Left kidney (tissue), 8 donors: ENCODE measurements at places on chromosomes 3 and 15.
A peak's percentile ranks its signal among the peaks of the same experiment; 100 is the strongest.

GRCh38 chr15:90561344-90562244 is 31.9 kb downstream of the CRTC3 start:
- DNase-seq: no peak

GRCh38 chr15:82750831-82751180 is 41.1 kb upstream of the AP3B2 start:
- no peak for DNase-seq

- no peak for DNase-seq
Observed at GRCh38 chr3:169146179-169146665, 517.3 kb downstream of the MECOM start.

DNA sequence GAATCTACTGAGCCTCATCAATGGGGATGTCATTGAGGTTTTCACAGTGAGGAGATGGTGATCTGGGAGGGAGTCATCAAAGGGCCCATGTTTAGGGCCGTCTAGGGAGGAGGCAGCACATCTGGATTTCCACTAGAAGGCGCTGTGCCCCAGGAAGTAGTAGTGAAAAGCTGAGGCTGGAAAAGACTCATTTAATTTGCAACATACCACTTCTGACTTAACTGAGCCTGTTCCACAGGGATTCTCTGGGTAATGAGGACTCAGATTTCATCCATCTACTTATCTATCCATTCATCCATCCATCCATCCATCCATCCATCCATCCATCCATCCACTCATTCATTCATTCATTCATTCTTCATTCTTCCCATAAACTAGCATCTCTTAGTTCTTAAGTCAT is 17.4 kb upstream of the SHF start:
- DNase-seq: peak; percentile 60

DNA sequence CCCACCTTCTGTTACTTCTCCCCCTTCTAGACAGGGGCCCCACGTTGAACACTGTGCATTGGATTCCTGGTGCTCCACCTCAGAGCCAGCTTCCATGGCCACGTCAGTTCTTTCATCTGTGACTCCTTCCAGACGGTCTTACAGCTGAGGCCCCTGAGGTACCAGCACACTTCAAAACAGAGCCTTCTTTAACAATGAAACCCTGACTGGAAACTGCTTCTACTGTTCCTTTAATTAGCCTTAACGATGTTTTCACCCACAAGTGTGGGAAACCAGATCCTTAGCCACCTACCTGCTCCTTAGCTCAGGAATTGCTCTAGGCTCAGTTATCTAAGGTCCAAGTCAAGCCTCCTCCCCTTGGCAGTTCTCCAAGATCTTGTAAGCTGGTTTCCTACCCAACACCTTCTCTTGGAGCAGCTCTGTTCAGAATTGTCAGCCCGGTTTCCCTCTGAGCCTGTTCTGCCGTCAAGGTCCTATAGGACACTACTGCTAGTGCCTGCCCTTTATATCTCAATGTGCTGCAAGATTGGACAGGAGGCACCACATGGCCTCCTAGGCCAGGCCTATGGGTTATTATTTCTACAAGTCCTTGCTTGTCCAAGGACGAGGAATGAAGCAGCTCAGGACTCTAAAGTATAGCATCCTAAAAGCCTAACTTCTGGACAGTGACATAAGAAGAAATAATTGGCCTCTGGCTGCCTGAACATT is 80.7 kb downstream of the FMN1 start:
- no peak for DNase-seq

DNA sequence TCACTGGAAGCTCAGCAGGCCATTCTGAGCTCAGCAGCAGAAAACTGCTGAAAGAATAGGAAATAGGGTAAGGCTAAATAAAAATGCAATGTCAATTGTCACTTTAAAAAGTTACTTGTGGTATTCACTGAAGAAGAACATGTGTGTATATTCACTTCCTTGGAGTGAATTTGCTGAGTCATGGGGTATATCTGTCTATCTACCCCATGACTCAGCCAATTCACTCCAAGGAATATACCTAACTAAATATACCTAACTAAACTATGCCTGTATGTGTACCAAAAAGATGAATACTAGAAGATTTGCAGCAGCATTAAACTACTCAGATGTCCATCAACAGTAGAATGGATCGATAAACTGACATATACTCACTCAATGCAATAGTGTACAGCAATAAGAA is 69.5 kb upstream of the KCNAB1 start:
- no peak for DNase-seq

DNA sequence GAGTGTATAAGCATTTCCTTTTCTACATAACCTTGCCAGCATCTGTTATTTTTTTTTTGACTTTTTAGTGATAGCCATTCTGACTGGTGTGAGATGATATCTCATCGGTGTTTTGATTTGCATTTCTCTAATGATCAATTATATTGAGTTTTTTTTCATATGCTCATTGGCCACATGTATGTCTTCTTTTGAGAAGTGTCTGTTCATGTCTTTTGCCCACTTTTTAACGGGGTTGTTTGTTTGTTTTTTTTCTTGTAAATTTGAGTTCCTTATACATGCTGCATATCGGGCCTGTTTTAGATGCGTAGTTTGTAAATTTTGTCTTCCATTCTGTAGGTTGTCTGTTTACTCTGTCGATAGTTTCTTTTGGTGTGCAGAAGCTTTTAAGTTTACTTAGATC is 89.2 kb downstream of the LEKR1 start:
- DNase-seq: no peak

DNA sequence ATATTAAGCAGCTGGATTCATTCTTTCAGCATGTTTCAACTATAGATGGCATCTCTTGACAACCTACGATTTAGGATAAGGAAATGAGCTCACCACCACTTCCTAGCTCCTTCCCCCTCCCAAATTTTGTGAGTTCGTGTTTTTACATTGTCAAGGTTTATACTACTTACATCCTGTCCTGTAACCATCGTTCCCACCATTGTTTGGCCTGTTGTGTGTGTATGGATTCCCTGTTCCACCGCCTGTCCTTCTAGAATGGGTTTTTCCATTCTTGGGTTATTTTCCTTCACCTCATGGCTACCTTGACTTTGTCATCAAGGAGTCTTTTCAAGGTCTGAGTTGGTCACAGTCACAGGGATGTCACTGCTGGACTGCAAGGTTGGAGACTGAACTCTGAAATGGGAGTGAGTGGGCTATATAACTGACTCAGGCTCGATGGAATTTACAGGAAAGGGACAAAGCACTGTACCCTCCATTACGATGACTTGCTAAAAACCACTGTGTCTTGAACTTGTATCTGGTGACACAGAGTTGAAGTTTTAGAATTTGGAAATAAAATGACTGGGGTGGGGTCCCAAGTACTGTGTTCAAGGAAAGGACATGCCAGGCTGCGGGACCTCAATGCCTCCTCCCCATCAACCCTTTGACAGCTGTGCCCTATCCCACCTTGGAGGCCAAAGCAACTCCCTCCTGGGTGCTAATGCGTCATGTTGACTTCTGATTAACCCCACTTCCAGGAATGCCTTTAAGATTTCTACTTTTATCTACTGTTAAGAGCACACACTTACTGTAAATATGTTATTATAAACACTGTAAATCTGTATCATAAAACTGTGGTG is 66.8 kb upstream of the BLM start:
- DNase-seq: no peak

DNA sequence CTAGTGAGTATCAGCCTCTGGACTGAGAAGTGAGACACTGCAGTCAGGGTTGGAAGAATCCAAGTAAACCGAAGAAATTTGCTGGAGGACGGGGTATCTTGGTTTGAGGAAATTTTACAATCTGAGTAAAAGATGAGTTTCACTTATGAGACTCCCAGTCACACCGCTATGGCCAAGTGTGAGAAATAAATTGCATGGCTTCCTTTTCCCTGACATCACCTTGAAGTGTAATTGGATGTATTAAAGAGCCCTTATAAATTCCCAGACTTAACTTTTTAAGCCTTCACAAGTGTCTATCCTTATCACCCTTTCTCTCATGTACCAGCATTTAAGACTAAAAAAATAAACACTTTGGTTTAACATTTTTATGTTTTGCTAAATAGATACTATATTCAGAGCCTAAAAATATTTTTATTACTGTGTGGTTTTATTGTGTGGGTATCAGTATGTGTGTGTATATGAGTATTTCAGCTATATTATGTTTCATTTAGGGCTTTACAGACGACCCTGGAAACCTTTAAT is 23.8 kb downstream of the USP3 start:
- DNase-seq: no peak

- no peak for DNase-seq
Observed at GRCh38 chr15:85722374-85723152, 72.2 kb downstream of the KLHL25 start.

DNA sequence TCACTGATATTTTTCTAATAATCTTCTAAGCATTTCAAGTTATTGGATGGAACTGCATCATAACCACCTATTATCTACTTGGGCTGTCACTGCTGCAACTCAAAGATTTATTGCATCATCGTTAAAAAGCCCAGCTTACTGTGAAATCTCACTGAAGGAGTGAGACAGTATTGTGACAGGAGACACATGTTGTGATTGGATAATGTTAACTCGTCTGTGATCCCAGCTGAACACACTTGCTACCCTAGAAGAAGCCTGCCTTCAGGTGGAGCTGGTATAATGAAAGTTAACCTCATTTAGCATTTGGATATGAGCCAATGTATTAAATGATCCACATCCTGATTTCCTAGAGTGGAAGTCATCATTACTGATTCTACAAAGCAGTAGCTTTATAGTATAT is 138.1 kb downstream of the MAP2K5 start:
- DNase-seq: no peak

- DNase-seq: no peak
Observed at GRCh38 chr3:49794431-49794830, 5.2 kb downstream of the CDHR4 start.

DNA sequence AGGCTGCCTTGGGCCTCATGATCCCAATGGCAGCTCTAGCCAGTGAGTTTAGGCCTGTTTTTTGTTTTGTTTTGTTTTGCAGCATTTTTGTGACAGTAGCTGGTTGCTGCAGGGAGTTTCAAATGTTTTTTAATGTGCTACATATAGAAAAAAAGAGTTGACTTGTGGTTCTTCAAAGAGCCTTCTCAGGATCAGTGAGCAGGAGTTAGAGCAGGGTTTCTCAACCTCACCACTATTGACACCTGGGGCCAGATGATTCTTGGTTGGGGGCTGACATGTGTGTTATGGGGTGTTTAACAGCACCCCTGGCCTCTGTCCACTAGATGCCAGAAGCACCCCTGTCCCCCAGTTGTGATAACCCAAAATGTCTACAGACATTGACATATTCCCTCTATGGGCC is 17.9 kb downstream of the APH1B start:
- no peak for DNase-seq

GRCh38 chr3:104102386-104102785 is 1264.3 kb upstream of the ALCAM start:
- peak; percentile 37 for DNase-seq

GRCh38 chr3:127119693-127120464 is 73.1 kb upstream of the PRR23E start:
- no peak for DNase-seq

DNA sequence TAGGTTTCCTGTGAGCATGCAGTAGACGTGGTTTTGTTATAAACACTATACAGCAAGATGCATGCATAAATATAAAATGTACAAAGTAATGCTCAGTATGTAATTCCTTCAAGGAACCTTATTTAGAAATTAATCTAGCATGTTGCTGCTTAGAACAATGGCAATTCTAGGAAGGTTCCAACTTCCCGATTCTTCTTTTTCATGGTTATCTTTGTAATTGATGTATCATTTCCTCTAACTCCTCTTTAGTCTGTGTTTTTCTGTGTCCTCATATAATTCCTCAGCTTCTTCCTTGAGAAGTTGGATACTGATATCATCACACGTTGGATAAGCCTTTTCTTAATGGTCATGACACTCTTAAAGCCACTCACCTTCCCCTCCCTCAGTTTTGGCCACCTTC is 3.5 kb downstream of the TSEN2 start:
- no peak for DNase-seq

DNA sequence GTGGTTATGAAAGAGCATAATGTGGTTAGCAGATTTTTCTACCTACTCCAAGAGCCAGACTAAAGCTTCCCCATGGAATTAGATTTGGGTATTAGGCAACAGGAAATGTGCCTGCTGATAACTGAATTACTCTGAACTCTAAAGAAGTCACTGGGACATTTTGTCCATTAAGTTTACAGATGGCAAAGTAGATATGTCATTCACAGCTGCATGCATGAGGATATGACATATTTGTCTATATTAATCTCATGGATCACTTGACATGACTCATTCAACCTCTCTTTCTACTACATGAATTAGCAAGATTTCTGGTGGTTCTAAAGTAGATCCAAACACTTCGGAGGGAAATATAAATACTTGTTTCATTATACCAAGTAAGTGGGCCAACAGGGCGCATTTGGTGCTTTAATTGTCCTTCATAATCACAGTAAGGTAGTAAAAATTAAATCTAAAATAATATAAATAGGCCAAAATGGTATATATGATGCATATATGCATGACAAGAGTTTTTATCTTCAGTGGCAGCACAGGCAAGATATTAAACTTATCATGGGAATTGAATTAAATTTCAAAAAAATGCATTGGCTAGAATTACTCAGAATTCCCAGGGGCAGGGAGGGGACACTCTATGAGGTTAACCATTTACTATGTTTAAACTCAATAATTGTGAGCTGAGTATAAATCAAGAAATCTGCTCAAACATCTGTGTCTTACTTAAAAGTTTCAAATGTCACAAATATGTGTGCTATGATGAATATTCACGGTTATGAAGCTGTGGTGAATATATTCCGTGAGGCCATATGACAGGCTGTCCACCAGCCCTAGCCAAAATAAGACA is 365.3 kb upstream of the KCNMB2 start:
- DNase-seq: no peak

DNA sequence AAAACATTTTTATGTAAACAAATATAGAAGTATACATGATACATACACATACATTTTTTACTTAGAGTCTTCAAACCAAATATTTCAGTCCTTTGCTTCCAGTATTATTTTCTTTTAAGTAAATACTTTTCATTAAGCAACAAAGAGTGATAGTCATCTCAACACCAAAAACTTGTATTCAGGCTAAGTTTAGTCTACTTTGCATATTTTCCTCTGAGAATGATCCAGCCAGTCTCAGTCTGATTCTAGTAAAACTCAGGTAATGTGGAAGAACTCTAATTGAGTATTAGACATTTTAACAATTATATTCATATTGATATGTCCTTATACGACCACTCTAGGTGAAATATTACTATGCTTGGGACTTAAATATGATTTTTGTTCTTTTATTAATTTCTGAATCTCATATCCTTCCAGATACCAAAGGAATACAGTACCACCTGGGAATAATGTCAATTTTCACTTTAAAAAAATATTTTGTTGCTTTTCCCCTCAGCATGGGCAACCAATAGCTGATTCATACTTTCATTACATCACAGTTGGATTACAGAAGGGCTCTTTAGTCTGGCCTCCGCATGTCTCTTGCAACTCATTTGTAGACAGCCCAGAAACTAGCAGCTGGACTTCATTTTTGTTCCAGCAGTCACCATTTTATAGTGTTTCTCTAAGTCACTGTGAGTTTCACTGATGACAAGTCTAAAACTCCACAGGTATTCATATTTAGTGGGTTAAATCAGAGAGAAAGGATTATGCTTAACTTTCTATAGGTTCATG is 390.4 kb downstream of the ZBTB20 start:
- DNase-seq: no peak

DNA sequence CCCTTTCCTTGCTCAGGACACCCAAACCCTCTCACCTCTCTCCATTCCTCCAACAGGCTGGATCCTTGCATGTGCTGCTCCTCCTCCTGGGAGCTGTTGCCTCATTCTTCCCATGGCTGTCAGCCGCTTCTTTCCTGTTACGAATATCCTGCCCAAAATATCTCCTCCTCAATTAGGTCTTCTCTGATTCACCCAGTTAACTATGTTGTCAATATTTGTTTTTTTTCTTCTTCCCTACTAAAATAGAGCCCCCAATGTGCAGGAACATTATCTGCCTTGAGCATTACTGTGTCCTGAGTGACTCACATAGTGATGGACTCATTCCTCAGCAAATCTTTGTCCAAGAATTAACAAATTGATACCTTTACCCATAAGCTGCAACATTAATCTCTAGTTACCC is 357.2 kb downstream of the CLSTN2 start:
- DNase-seq: no peak
